ENCODE measurements at places on chromosomes 7 and 10.

GRCh38 chr7:87658553-87658952 is 30.4 kb downstream of the RUNDC3B start:
- no peak for DNase-seq

- no peak for DNase-seq
These were observed 66.2 kb downstream of the COL13A1 start for GRCh38 chr10:69867699-69868558.

DNA sequence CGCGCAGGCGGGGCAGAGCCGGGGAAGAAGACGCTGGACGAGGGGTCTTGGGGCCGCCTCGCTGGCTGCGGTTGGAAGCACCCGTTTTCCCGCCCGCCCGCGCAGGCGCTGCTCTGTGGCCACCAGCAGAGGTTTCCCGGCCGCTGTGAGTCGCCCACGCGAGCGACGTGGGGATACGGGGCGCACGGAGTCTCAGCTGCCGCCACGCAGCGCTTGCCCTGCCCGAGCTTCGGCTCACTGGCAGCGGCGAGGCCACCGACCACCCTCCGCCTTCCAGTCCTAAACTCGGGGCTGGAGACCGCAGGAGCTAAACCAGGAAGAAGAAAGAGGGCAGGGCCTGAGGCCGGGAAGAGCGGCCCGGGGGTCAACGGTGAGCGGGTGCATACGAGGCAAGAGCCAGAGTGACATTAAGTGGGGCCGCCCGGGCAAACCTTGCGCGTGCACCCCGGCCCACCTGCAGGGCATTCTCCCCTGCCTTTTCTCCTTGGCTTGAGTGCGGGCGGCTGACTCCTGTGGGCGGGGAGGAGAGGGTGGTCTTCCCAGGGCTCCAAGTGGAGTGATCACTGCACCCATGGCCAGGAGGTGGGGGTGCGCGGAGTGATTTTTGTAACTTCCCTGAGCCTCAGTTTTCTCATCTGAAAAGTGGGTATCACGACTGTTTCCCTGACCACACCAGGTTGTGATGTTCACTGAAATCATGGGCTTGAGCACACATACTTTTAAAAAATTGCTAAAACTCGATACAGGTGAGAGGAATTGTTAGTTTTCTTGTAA is 7.1 kb upstream of the EMX2 start:
- no peak for DNase-seq

DNA sequence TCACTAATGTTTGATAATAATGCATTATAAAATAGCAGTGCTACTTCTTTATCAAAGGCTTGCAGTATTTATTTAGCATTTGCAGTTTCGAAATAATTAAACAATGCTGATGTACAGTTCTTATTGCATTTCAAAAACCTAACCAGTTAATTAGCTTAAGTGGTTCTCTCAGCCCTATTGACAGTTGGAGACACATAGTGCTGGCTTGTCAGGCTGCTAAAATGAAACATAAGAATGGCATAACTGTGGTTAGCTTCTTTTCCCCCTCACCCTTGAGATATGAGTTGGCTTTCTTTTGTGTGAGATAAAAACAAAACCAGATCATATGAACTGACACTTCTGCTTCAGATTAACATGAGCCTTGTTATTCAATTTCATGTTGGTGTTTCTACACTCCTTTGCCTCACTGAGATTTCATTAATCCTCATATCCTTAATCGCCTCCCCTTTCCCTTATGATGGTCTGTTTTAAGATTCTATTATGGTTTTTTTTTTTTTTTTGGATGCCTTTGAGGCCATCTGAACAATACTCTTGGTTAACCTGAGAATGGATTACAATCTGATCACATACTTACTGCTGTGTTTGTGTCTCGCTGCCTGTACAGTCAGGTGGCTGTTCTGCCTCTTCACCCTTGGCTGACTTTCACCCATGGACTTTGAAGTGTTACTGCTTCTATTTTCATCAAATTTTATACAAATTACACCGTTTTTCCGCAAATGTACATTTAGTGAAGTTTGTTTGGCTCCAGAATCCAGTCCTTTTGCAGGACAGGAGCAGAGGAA is 108.0 kb downstream of the SDK1 start:
- no peak for DNase-seq

DNA sequence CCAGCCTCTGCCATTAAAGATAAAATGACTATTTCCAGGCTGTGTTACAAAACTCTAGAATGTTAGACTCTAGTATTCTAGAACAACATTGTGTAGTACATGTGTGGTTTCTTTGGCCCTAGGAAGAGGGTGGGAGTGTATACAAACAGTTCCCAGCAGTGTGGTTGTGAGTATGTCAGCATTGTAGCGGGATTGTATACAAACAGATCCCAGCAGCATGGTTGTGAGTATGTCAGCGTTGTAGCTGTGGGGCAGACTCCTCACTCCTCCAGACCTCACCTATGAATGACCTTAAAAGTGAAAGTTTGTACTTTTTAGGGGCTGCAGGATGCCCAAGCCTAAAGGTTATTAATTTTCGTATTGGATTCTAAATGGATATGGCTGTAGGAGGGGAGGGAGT is 6.9 kb upstream of the ACSL5 start:
- DNase-seq, result no peak

DNA sequence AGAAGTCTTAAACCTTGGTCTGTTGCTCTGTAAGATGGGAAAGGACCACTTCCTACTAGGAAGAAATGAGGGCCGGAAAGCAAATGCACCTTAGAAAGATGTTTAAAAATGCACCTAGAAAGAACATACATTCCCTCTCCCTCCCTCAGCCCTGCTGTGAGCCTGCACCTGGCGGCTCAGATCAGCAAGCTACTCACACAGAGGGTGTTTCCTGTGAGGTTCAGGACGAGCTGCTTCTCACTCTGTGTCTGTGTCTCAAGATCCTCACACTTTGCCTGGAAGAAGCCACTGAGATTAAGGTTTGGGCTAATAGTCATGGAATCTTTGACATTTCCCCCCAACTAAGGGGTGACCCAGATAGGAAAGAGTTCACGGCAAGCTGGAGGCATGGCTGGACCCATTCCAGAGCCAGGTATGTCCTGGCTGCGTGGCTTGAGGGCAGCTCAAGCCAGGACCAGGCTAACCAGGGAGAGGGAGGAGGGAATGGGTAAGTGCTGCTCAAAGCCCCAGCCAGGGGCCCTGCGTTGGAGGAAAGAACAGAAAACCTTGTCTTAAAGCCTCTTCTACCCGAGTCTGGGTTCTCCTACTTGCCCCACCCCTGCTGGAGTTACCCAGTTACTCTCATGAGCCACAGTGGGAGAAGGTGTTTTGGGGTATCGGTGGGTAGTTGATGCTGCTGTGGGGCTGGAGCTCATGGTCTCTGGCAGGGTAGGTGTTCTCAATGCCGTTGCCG is 47.5 kb downstream of the PODXL start:
- DNase-seq, result no peak

- DNase-seq, result no peak
These were observed 4.8 kb upstream of the CYP3A43 start for GRCh38 chr7:99822731-99823718.

DNA sequence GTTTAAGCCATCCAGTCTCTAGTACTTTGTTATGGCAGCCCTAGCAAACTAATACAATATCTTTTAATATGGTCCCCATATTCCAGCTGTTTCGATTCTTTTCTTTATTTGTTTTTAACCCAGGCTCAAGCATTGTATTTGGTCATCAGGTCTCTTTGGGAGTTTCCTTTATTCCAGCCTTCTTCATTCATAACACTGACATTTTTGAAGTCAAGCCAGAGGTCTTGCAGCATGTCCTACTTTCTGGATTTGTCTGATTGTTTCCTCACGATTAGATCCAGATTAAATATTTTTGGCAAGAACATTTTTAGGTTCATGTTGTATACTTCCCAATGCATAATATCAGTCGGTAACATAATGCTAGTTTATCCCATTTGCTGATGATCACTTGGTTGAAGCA is 11.8 kb downstream of the SLC25A13 start:
- no peak for DNase-seq

GRCh38 chr7:63093481-63093880 is 905.2 kb upstream of the ZNF722 start:
- no peak for DNase-seq

DNA sequence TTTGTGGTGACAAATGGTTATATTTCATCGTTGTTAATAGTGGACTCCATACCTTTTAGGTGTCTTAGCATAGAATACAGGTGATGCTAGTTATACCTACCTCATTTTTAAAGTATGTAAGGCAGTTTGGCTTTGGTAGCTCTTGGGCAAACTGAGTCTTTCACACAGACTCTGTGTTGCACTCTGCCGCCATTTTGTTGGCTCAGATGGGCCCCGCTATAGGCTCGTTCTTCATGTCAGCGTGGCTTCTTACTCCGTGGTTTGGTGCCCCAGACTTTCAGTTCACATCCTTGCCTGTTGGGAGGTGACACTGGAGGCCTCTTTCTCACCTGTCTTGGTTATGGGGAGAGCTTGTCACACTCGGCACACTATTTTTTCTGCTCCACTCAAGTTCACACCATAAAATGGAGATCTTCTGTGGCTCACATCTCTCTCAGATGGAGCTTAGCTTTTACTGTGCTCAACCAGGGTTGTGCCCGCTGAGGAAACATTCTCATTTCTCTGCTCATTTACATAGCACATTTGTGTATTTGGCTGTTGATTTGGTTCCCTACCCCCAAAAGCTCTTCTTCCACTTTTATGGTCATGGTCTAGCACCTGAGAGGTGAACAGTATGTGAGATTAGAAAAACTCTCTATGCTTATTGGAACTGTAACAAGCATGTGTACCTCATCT is 178.5 kb downstream of the ARID5B start:
- DNase-seq, result peak; percentile 31

DNA sequence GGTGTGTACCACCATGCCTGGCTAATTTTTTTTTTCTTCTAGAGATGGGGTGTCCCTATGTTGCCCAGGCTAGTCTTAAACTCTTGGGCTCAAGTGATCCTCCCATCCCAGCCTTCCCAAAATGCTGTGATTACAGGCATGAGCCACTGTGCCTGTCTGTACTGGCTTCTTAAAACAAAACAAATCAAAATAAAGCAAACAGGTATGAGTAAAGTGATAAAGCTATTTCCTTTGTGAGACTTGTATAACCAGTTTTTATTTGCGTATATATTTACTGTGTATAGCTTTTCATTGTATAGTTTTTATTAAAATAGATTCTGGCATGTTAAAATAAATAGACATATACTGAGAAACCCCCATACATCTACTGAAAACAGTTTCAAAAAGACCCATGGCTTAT is 14.3 kb downstream of the LCOR start:
- DNase-seq, result no peak

GRCh38 chr7:107105591-107106245 is 61.2 kb downstream of the PRKAR2B start:
- DNase-seq, result no peak

DNA sequence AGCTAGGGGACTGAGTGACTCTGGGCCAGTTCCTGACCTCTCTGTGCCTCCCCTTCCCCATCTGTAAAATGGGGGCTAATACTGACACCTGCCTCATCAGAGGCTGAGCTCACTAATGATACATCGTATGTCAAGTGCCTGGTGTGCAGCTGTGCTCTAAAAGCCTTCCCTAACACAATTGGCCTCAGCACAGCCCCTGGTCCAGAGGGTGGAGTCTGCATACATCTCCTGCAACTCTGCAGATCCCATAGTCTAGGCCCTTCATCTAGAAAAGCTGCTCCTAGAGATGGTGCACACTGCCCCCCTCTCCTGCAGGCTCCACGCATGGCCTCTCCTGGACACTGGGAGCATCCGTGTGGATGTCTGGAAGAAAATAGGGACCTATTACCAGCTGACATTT is 255.0 kb downstream of the RPS24 start:
- no peak for DNase-seq

- no peak for DNase-seq
These were observed 67.1 kb downstream of the MTURN start for GRCh38 chr7:30201921-30202320.

- DNase-seq, result no peak
These were observed 103.8 kb downstream of the NKX6-2 start for GRCh38 chr10:132681858-132682755.

DNA sequence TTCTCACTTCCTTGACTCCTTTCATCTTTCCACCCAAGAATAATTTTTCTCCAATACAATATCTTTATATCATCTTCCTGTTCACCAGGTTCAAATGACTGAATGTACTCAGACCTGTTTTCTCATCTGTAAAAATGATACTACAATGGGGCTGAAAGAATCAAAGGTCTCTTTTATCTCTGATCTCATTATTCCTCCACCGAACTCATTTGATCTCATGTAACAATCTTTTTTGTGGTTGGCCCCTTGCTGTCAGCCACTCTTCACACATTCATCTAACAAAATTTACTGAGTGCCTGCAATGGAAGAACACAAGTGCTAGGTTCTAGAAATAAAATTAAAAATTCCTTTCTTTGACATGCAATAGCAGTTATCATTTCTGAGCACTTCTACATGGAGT is 65.0 kb downstream of the GRM8 start:
- DNase-seq, result no peak

GRCh38 chr10:77890097-77890496 is 36.5 kb downstream of the DLG5 start:
- DNase-seq, result no peak

DNA sequence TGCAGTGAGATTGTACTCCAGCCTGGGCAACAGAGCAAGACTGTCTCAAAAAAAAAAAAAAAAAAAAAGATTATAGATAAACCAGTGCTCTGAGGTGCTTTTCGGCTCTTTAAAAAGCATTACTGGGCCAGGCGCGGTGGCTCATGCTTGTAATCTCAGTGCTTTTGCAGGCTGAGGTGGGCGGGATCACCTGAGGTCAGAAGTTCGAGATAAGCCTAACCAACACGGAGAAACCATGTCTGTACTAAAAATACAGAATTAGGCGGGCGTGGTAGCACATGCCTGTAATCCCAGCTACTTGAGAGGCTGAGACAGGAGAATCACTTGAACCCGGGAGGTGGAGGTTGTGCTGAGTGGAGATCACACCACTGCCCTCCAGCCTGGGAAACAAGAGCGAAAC is 6.6 kb upstream of the HNRNPF start:
- DNase-seq, result no peak

GRCh38 chr7:32803406-32804141 is 88.0 kb downstream of the KBTBD2 start:
- DNase-seq, result no peak

- no peak for DNase-seq
These were observed 54.6 kb upstream of the OPN4 start for GRCh38 chr10:86599729-86600128.

- DNase-seq, result no peak
These were observed 18.5 kb downstream of the ABRAXAS2 start for GRCh38 chr10:124820121-124820520.

DNA sequence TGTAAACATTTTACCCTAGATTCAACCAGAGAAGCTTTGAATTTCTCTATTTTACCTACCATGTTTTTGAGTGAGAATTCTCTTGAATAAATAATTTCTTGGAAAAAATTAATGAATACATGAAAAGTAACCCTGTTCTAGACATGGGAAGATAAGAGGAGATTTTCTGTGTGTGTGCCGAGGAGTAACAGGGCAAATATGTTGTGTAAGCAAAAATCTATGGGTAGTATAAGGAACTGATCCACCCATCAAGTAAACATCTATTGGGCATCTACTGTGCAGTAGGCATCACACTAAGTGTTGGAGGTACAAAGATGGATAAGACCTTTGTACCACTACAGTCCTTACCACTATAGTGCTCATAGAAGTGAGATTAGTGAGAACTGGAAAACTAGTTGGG is 8.2 kb upstream of the NXPH1 start:
- no peak for DNase-seq
